NCI-H1694 treated with DMSO at 0.1 percent for 48 hours (cell line): ENCODE measurements at places on chromosomes 3 and 15.

- DNase-seq: no peak
Measured at GRCh38 chr3:99013777-99014315, 112.4 kb upstream of the DCBLD2 start.

DNA sequence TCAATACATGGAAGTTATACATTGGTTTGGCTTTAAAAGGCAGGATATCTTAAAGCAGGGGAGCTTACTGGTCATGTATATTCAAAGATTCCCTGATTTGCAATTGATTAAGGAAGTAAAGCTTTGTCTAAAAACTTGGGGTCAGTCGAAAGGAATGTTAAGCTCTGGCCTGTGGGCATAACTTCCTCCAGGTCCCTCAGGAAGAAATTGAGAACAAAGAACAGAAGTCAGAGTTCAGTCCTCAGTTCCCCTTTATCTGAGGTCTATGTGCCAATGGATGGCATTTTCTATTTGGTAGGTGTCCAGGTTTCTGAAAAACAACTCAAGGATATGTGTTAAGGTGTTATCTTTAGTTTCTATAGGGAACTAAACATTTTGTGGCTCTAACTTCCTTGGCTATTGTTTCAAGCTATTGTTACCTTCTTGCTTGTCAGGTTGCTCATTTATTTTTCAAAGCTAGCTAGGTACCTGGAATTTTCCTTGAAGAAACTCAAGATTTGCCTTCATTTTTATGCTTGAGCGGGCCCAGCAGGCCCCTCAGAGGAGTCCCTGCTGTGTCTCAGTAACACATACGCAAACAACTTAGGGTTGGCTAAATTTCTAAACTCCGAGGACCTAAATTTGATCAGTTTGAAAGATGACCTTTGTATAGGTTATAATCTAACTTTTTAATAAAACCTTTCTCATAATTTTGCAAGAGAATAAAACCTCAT lies 135.0 kb upstream of the UBE2E2 start:
- DNase-seq: no peak

DNA sequence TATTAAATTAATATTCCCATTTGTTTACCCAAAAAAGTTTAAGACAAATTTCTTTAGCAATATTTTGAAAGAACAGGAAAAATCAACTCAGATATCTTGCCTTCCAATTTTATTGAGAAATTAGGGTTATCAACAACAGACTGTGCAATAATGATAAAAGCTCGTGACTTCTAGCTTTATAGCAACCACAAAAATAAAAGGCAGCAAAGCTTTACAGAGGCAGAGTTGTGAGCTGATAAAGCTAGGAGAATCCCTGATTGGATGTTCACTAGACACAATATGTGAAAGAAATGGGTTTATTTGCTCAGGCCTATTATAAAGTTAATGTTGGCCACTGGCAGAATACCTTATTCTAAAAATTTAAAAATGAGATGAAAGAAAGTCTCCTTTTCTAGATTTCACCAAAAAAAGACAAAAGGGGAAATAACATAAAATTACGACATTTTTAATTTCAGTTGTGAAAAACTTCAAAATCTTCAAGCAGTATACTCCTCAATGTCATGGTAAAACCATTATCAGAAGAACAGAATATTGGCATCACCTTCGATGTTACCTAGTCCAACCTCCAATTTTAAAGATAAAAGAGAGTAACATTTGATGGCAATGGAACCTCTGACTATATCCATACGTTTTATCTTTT lies 2.8 kb downstream of the VPS13C start:
- DNase-seq: no peak

DNA sequence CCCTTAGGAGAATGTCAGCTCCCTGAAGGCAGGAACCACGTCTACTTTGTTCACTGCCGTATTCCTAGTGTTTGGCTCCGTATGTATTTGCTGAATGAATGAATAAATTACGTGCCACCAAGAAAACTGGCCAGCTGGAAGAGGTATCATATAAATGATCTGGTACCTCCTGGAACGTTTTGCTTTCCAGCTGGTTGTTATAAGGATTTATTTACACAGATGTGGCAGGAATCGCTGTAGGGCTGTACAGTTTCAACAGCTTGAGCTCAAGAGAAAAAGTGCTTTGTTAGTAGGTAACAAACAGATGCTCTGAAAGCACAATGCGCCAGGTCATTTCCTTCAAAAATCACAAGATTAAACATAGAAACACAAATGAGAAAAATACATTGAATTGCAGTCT lies 108.8 kb upstream of the ATP2B2 start:
- peak; percentile 66 for DNase-seq

- no peak for DNase-seq
Measured at GRCh38 chr3:183468424-183468823, 40.0 kb upstream of the MCF2L2 start.

GRCh38 chr3:23819599-23820360 lies 14.0 kb downstream of the UBE2E1 start:
- no peak for DNase-seq

GRCh38 chr3:56197259-56197965 lies 270.9 kb downstream of the ERC2 start:
- DNase-seq: no peak

DNA sequence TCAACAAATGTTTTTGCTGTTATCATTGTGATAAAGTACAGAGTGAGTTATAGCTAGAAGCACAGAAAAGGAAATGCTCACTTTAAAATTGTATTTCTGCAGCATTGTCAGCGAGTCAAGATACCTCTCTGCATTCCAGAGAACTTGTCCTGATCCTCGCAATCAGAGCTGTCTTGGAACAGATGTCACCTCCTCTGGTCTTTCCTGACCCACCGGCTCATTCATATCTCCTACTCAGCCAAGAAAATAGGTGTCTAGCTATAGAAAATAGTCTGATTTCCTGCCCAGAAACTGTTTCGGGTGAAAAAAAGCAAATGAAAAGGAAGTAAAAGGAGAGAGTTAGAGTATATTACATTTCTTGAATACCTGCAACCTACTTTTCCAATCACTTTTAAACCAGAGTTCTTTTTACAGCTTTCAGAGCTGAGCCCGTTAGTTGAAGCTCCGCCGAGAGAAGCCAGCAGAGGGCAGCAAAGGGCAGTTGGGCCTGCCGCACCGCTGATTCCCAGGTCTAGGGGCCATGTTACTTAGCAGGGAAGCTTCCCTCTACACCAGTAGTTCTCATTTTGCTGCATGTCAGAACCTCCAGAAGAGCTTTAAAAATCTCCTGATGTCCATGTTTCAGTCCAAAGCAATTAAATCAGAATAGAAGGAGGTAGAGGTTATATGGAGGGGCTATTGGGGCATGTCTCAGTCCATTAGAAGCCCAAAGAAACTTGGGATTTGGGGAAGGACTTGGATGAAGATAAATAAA lies 185.7 kb upstream of the THRB start:
- peak; percentile 15 for DNase-seq

DNA sequence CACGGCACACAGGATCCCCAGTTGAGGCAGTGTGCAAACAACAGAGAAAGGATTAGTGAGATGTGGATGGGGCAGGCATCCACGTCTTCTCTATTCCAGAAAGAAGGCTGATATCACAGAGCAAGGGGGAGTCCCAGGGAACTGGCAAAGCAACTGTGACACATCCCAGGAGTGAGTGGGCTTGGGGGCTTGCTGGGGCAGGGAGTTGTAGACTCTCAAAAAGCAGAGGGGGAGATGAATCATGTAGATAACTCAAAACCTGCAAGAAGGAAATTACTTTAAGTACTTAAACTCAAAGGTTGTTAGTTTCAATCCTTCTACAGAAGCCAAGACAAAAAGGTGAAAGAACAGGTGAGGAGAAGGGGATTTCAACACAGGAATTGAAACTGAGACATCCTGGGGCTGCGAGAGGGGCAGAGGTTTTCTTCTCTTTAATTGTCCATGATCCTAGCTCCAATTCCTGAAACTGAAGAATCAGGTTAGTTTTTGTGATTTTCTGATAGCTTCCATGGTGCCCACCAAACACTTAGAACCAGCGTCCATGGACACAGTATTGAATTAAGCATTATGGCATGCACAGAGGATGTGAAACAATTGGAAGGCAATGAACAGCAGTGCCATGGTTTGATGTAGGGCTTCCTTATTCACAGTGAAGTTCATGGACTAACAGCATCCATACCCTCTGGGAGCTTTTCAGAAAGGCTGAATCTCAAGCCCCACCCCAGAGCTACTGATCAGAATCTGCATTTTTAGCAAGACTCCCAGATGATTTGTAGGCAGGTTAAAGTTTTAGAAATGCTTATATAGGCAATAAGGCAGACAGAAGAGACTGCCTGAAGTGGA lies 52.0 kb downstream of the CCR3 start:
- DNase-seq: no peak

- no peak for DNase-seq
Measured at GRCh38 chr15:38652998-38653397, 88.4 kb upstream of the RASGRP1 start.

GRCh38 chr15:23065836-23066235 lies 26.5 kb upstream of the TUBGCP5 start:
- DNase-seq: no peak

- no peak for DNase-seq
Measured at GRCh38 chr15:42401544-42402454, 42.5 kb downstream of the CAPN3 start.

DNA sequence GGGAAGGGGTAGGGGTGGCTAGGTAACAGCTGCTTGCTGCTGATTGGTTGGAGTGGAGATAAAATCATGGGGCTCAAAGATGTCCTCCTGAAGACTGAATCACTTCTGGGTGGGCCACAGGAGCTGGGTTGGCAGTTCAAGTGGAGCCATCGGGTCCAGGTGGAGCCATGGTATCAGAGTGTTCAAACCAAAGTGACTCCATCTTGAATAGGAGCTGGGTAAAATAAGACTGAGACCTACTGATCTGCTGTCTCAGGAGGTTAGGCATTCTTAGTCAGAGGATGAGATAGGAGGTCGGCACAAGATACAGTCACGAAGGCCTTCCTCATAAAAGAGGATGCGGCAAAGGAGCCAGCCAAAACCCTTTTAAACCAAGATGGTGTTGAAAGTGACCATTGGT lies 96.5 kb downstream of the RTP4 start:
- no peak for DNase-seq

DNA sequence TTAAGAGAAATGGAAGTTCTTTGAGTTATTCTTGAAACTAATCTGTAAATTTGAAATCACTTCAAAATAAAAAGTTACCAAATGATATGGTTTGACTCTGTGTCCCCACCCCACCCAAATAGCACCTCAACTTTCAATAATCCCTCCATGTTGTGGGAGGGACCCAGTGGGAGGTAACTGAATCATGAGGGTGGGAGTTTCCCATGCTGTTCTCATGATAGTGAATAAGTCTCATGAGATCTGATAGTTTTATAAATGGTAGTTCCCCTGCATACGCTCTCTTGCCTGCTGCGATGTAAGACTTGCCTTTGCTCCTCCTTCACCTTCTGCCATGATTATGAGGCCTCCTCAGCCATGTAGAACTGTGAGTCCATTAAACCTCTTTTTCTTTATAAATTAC lies 690.7 kb upstream of the ZNF385D start:
- no peak for DNase-seq

- DNase-seq: no peak
Measured at GRCh38 chr3:195540511-195540910, 2.6 kb downstream of the PPP1R2 start.

GRCh38 chr3:111695636-111696117 lies 100.5 kb upstream of the ZBED2 start:
- no peak for DNase-seq

- DNase-seq: no peak
Measured at GRCh38 chr3:52846432-52846965, 11.7 kb upstream of the MUSTN1 start.

DNA sequence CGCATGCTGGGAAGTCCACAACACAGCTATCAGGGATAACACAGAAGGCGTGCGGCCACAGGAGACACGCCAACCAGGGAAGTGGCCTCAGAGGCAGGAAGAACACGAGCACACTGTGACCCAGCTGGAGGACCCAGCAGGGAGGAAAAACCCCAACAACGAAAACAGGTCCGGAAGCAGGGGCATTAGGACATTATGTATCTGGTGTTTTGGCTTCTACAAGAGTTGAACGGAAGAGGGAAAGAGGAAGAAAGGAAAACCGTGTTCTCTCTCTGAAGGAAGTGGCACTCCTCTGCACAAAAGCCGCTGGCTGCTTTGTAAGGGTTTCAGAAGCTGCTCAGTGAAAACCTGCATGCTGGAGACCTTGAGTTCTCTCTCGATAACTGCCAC lies 61.8 kb downstream of the HACD2 start:
- DNase-seq: no peak

DNA sequence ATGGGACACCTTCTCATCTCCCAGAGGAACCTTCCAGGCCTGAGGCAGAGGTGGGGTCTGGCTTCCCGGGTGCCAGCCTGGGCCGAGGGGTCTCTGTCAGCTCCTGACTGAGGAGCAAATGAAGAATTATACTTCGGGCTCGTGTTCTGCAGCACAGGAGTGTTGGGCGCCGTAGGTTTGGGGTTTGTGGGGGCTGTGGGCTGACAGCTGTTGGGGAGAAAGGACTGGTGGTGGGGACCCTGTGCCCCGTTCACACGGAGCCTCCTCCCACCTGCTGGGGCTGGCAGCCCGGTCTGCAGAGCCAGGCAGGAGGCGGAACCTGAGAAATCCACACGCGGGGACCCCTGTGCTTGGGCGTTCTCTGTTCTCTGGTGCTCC lies 59.7 kb downstream of the ADAMTS7 start:
- DNase-seq: no peak

DNA sequence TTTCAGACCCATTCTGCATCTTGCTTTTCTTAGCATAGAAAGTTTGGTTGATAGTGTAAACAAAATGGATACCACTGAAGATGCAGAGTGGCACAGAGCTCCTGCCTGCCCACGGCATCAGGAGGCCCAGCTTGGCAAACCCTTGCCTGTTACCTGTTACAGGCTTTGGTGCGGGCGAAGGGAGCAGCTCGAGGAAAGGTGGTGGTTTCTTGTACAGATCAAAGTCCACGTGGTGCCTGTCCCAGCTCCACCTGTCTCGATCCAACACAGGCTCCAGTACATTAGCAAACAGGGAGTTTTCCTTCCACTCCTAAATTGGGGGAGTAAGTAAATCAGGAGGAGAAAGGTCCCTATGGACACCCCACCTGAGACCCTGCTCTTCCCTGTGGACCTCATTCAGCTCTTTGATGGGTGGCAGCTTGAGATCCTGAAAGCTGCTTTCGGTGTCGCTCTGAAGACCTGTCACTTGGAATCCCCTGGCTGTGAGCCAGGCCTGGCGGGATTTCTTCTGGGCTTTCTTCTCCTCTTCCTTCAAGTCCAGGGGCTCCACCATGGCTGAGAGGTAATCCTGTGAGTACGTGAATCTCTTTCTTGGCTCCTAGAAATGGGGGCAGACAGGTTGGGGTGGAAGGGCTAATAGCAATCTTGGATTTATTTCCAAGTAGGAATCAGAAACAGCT lies 35.7 kb downstream of the ACAD9 start:
- no peak for DNase-seq

- peak; percentile 84 for DNase-seq
Measured at GRCh38 chr3:142723665-142723967, 218 bp upstream of the TRPC1 start.
